Spleen (tissue), 13 donors: ENCODE measurements at places on chromosomes 1 and 21. TPM values are rescaled to one million over a fixed set of nuclear protein-coding genes. Genes with fewer than 3 reads are reported as not detected.

DNAI4 gene
- total RNA-seq: 6.3 TPM

ZNF670 gene
- total RNA-seq: 2.3 TPM

KPNA6 gene
- 52.3 TPM for total RNA-seq

RHBDL2 gene
- total RNA-seq: not detected

TEKT2 gene
- not detected for total RNA-seq

GJC2 gene
- 1.5 TPM for total RNA-seq

DCDC2B gene
- total RNA-seq: not detected

EFNA3 gene
- 2.9 TPM for total RNA-seq

CLDN17 gene
- total RNA-seq: not detected

LENEP gene
- total RNA-seq: 0.60 TPM

RAVER2 gene
- total RNA-seq: 8.4 TPM

GRCh38 chr1:4573526-4573925, 80.9 kb upstream of the AJAP1 start:
- DNase-seq: no peak

- peak; percentile 90 for DNase-seq
Measured at GRCh38 chr1:109509176-109510134, at the start of gene AMIGO1. TSS of gene AMIGO1 (minus strand) at chr1:109509727. CDS start at chr1:109508912, 815 bp downstream.

DNA sequence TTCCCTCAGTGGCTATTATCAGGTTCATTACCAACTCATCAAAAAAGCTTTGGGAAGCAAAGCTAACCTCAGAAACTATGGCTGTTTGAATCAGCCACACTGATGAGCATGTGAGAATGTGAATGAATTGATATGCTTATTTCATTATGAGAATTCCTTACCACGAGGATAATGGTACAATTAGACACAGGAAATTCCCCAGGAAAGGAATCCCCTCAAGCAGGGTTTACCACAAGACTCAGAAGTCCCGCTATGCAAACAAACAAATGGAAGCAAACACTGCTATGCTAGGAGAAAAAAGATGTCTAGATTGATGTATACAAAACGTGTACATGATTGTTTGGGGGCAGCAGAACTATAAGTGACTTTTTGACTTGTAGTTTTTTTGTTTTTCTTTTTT, 205.0 kb downstream of the HMCN1 start:
- no peak for DNase-seq

DNA sequence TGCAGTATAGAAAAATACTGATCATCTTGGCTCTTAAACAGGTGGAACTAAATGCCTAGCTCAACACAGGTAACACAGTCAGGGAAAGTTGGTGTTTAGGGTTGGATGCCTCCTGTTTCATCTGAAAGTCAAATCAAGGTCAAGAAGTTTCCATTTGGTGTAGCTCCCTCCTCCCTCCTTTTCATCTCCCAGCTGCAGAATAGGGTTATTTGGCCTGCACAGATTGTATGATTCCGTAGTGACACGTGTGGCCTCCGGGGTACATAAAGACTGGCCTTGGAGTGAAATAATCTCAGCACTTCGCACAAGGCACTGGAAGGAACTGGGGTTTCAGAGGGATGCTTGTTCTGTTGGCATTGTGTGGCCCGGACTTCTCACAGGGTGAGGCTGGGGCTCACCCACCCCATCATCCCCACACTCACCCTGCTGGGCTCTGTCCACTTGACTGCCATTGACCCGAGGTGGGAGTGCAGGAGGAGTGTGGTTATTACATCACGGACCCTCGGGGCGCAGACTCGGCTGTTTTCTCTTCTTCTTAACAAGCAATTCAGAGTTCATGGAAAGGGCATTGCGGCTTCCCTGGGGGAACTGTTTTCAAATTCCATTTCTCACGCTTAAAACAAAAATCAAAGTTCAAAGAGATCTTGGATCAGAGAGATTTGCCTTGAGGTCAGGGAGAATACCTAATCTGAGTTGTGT, 18.4 kb downstream of the IGSF5 start:
- DNase-seq: no peak

- no peak for DNase-seq
Measured at GRCh38 chr1:168835176-168835575, 106.2 kb upstream of the DPT start.

GRCh38 chr1:25619101-25619890, 2.7 kb downstream of the MAN1C1 start:
- DNase-seq: no peak

GRCh38 chr1:39987869-39988268, 32.9 kb downstream of the MFSD2A start:
- DNase-seq: no peak

DNA sequence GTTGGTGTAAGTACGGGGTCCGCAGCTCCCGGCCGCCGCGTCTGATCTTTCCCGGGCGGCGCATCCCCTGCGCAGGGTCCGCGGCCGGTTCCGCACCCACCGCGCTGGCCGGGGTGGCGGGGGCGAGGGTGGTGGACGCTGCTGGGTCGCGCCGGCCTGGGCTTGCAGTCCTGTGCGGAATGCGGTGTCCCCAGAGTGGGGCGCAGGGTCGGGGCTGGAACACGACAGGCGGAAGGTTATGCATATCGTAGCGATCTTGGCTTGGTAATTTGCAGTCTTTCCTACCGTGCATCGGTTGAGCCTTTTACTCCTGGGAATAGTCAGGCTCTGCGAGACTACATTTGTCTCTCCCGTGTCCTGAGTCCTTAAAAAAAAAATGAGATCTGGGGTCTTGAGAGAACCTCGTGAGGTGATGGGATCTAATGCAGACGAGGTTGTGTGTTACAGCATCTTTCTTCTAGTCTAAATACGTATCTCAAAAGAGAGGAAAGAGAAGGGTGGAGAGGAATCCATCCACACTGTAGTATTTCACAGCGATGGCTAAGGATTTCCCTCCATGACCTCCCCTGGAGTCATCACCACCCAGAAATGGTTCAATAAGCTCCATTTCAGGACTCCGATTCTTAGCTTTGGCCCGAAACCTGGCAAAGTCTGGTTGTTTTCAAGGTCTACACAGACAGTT, 572 bp downstream of the ATP1B1 start:
- DNase-seq: peak; percentile 80

DNA sequence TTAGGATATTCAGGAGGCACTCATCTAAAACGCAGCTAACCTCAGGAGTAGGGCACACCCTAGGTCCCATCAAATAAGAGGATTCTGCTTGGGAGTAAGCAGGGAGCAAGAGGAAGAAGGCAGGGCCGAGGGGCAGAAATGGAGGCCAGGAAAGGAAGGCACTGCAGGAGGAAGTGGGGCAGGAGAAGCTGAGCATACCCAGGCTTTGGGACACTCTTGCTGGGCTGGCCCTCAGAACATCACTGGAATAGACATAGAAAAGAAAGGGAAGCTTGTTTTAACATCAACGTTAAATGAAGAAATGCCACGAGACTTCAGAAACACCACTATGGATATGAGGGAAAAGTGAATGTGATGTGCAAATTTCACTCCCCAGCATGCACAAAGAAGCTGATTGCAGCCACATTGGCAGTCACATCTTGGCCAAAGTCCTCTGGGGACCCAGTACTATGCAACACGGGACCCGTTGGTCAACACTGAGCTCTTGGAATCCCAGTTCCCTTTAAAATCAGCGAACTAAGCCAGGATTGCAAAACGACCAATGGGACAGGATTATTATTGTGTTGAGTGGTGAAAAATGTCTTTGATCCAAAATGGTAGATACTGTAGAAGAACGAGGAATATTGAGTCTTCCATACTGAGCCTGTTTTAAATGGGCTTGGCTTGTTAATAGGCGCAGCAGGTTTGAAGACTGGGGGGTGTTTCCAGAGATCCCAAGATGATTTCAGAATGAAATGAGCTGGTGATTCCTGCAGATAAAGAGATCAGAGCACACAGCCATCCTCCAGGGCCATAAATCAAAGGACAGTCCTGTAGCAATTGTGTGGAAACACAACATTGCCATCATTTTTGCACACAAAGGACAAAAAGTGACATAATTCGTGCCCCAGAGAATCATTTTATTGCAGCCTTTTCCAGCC, 152.4 kb downstream of the TOMM20 start:
- DNase-seq: no peak

- no peak for DNase-seq
Measured at GRCh38 chr1:195158091-195158490, 1450.1 kb downstream of the KCNT2 start.

- no peak for DNase-seq
Measured at GRCh38 chr1:72283022-72283306, 625 bp upstream of the NEGR1 start.

GRCh38 chr1:67735806-67736627, 51.0 kb downstream of the GADD45A start:
- DNase-seq: peak; percentile 88

- DNase-seq: peak; percentile 78
Measured at GRCh38 chr1:67789551-67789950, 43.7 kb downstream of the GNG12 start.

DNA sequence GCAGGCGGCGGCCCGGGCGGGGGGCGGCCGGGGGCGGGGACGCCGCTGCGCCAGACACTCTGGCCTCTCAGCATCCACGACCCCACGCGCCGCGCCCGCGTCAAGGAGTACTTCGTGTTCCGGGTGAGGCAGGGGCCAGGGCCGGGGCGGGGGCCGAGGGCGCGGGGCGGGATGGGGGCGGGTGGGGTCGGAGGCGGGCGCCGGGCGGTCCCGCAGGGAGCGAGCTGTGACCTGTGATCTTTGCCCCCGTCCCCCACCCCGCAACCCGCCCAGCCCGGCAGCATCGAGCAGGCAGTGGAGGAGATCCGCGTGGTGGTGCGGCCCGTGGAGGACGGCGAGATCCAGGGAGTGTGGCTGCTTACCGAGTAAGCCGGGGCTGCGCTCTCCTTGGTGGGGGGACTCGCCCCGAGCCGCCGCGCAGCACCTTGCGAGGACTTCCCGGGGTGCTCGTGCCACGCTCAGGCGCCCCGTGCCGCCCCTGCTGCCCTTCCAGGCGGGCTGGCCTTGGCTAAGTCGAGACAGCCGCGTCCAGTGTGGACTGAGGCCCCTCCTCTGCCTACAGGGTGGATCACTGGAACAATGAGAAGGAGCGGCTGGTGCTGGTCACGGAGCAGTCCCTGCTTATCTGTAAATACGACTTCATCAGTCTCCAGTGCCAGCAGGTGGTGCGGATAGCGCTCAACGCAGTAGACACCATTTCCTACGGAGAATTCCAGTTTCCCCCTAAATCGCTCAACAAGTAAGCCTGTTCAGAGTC, 514 bp downstream of the TPRG1L start:
- peak; percentile 91 for DNase-seq

DNA sequence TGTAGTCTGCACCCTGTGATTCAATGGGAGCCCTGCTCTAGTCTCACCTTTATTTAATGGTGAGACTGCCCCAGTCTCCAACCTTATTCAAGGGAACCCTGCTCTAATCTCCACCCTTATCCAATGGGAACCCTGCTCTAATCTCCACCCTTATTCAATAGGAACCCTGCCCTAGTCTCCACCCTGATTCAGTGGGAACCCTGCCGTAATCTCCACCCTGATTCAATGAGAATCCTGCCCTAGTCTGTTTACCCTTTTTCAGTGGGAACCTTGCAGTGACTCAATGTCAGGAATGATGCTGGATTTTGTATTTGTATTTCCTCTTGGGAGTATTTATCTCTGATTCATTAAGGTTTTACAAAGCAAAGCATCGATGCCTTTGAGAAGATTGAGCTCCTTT, 39.5 kb downstream of the TRPM2 start:
- DNase-seq: no peak

DNA sequence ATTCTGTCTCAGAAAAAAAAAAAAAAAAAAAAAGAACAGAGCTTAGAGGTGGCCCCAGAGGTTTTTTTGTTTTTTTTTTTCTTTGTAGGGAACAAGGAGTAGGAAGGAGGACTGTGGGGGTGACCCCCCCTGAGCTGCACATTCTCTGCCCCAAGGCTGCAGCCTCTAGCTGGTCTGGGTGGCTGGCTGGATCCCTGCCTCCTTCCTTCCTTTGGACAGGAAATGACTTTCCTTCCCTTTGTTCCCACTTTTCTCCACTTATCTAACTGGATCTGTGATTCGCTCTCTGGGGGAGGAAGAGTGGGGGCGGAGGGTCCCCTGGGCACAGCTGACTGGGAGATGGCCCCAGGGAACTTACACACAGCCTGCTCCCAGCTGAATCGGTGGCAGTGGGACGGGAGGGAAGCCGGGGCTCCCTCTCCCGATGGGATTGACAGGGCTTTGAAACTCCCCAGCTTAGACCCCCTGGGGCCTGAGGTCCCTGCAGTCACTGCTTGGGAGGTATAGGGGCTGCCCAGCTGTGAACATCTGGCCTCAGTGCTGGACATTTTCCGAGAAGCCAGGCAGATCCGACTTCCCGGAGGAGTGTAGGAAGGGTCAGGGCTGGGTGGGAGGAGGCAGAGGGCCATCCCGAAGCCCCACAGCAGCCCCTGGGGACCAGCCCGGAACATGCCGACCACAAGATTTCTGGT, 2.1 kb downstream of the FBLIM1 start:
- no peak for DNase-seq
